Mesenchymal stem cell (in vitro differentiated cells and primary cell): ENCODE measurements at places on chromosomes 3 and 15.

- H3K27me3 ChIP-seq, result no peaks in the 10 kb centered on the region
- no peaks in the 10 kb centered on the region for H3K36me3 ChIP-seq
- peaks cover 9% of the 10 kb centered on the region for H3K4me1 ChIP-seq
- H3K27ac ChIP-seq, result no peak overlapping the region
Observed at GRCh38 chr15:99110581-99111320, 5.9 kb downstream of the SYNM start.

GRCh38 chr3:130973406-130973805, 53.2 kb downstream of the ASTE1 start:
- H3K27ac ChIP-seq, result no peak overlapping the region
- no peak for DNase-seq
- peaks cover 56% of the 10 kb centered on the region for H3K36me3 ChIP-seq

DNA sequence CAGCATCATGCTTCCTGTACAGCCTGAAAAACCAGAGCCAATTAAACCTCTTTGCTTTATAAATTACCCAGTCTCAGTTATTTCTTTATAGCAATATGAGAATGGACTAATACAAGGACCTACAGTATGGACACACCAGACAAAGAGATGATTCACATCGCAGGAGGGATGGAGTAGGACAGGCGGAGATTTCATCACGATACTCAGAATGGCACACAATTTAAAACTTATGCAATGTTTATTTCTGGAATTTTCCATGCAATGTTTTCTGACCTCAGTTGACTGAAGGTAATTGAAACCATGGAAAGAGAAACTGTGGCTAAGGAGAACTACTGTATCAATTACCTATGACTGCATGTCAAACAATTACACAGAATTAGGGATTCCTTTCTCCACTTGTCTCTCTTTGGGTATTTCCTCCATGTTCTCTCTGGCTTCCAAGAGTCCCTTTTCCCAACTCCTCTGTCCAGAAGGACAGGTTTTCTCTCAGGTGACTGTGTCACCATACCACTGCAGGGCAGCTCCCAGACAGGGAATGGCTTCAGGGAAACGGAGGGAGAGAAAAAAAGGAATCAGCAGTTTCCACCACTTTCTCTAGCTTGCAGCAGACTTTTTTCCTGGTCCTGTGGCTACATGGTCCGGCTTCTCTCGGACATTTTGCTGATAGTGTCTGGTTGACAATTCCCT, 3.0 kb upstream of the ANO10 start:
- no peak for DNase-seq
- no peaks in the 10 kb centered on the region for H3K36me3 ChIP-seq
- H3K27me3 ChIP-seq, result no peaks in the 10 kb centered on the region
- H3K27ac ChIP-seq, result no peak overlapping the region

DNA sequence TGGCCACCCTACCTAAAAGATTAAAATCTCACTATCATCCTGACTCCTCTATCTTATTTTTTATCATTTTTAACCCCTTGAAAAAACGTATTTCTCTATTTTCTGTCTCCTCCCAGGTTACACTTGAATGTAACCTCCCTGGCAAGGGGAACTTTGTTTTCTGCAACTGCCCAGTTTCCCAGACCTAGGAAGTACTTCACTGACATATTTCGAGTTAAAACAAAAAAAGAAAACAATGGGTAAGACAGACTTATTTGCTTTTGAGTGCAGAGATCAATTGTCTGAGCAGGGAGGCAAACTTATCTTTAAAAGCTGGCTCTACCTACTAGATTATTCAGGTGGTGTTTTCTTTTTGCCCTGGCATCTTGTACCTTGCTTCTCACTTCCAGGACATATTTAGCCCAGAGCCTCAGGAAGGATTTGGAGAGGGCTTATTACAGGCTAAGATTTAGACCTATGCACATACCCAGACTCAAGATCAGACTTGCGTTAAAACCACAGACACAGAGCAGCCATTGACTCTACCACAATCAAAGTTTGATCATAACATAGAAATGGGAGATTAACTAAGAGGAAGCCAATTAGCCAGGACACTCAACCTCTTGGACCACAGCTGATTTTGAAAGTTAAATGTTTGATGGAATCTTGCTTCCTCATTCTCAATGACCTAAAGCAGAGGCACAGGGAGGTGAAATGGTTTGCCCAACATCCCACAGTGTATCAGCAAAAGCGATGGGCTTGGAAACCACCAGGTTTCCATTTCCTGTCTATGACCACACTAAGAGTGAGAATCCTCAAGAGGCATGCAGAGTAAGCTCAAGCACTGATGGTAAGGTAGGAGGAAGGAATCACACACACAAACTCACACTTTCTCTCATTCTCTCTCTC, 169.5 kb upstream of the THBS1 start:
- H3K27ac ChIP-seq, result no peak overlapping the region
- no peaks in the 10 kb centered on the region for H3K27me3 ChIP-seq
- no peaks in the 10 kb centered on the region for H3K36me3 ChIP-seq

- peaks cover 61% of the 10 kb centered on the region for H3K27me3 ChIP-seq
- DNase-seq, result no peak
- H3K36me3 ChIP-seq, result no peaks in the 10 kb centered on the region
Observed at GRCh38 chr3:147354623-147355022, 51.7 kb downstream of the ZIC4 start.

GRCh38 chr3:60056404-60056803, 1006.6 kb upstream of the CFAP20DC start:
- no peaks in the 10 kb centered on the region for H3K4me1 ChIP-seq
- no peak overlapping the region for H3K4me3 ChIP-seq
- H3K27ac ChIP-seq, result no peak overlapping the region
- H3K27me3 ChIP-seq, result no peaks in the 10 kb centered on the region
- H3K36me3 ChIP-seq, result no peaks in the 10 kb centered on the region
- no peak for DNase-seq

DNA sequence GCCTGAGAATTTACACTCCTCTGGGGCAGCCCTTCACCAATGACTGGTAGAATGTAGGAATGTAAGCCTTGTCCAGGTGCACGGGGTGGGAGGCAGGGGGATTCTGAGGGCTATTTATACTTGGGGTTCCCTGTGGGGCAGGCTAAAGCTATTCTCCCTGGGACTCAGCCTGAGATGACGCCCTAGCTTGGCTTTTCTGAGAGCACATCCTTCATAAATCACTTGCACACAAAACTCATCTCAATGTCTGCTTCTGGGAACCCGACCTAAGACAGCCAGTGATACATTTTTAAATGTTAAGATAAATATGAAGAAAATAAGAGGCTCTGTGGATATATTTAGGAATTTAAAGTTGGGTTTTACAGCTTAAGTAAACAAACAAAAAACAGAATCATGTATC, 16.6 kb downstream of the TMEM158 start:
- peaks cover 6% of the 10 kb centered on the region for H3K4me1 ChIP-seq
- no peaks in the 10 kb centered on the region for H3K36me3 ChIP-seq
- H3K27ac ChIP-seq, result no peak overlapping the region
- DNase-seq, result peak; percentile 41

GRCh38 chr3:196962108-196962929, 6.3 kb downstream of the PIGZ start:
- H3K4me3 ChIP-seq, result no peak overlapping the region
- no peaks in the 10 kb centered on the region for H3K4me1 ChIP-seq
- no peaks in the 10 kb centered on the region for H3K36me3 ChIP-seq

- no peak overlapping the region for H3K27ac ChIP-seq
- peaks cover 53% of the 10 kb centered on the region for H3K27me3 ChIP-seq
- no peaks in the 10 kb centered on the region for H3K4me1 ChIP-seq
- no peaks in the 10 kb centered on the region for H3K36me3 ChIP-seq
- H3K4me3 ChIP-seq, result no peak overlapping the region
Observed at GRCh38 chr3:15171096-15171495, 35.0 kb upstream of the CAPN7 start.

- no peaks in the 10 kb centered on the region for H3K27me3 ChIP-seq
- no peak overlapping the region for H3K4me3 ChIP-seq
- peaks cover 20% of the 10 kb centered on the region for H3K36me3 ChIP-seq
- no peaks in the 10 kb centered on the region for H3K4me1 ChIP-seq
Observed at GRCh38 chr3:46202535-46202934, 5.6 kb downstream of the CCR1 start.

DNA sequence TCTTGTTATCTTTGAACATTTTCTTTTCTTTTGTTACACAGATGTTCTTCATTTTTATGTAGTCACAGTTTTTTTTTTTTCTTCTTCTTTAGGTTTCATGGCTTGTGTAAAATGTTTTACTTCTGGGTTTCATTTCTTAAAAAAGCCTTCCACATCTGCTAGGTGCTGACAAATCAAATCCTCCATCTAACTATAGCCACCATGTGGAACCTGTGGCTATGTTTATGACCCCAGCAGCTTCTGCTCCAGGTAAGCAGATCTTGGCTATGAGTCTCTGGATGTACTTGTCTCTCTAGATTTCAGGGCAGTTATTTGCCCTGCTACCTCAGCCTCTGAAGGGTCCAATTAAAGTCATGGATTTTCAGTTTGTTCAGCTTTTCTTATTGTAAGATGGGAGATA, 44.5 kb downstream of the OXSM start:
- no peak overlapping the region for H3K27ac ChIP-seq
- no peaks in the 10 kb centered on the region for H3K4me1 ChIP-seq
- no peak for DNase-seq
- H3K27me3 ChIP-seq, result no peaks in the 10 kb centered on the region
- H3K36me3 ChIP-seq, result no peaks in the 10 kb centered on the region
- H3K4me3 ChIP-seq, result no peak overlapping the region

DNA sequence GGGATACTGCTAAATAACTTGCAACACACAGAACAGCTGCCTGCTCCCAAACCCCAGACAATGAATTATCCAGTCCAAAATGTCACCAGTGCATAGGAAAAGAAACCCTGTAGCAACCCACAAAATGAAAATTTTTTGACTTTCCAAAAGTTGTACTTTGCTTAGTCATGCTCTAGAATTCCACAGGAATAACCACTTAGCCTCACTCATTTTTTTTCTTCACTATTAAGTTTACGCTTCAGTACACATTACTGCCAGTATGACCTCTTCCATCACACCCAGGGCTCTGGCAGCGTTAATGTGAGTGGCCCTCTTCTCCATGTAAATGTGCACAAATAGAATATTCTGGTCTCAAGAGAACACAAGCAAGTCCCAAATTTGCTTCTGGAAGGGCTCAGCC, 259.8 kb downstream of the MAGI1 start:
- DNase-seq, result no peak
- no peaks in the 10 kb centered on the region for H3K36me3 ChIP-seq
- H3K27me3 ChIP-seq, result no peaks in the 10 kb centered on the region
- no peak overlapping the region for H3K4me3 ChIP-seq
- peak overlapping the region; percentile 36 for H3K27ac ChIP-seq
- H3K4me1 ChIP-seq, result peaks cover 3% of the 10 kb centered on the region

GRCh38 chr15:44536962-44537734, at the start of gene EIF3J:
Gene EIF3J, plus strand, starts transcription at chr15:44537147. Its CDS starts 48 bp downstream, at chr15:44537195.
- peaks cover 40% of the 10 kb centered on the region for H3K36me3 ChIP-seq
- peak within 1 kb of the TSS; percentile 97 for H3K27ac ChIP-seq
- peak; percentile 97 for DNase-seq
- H3K27me3 ChIP-seq, result no peaks in the 10 kb centered on the region
- peaks cover 11% of the 10 kb centered on the region for H3K4me1 ChIP-seq

GRCh38 chr15:51752888-51753287, 1.5 kb downstream of the TMOD2 start:
- no peak for DNase-seq
- H3K4me1 ChIP-seq, result peaks cover 8% of the 10 kb centered on the region
